ENCODE measurements at places on chromosomes 16 and 17. TPM values are rescaled to one million over a fixed set of nuclear protein-coding genes. Genes with fewer than 3 reads are reported as not detected.
A peak's percentile ranks its signal among the peaks of the same experiment; 100 is the strongest.

DNA sequence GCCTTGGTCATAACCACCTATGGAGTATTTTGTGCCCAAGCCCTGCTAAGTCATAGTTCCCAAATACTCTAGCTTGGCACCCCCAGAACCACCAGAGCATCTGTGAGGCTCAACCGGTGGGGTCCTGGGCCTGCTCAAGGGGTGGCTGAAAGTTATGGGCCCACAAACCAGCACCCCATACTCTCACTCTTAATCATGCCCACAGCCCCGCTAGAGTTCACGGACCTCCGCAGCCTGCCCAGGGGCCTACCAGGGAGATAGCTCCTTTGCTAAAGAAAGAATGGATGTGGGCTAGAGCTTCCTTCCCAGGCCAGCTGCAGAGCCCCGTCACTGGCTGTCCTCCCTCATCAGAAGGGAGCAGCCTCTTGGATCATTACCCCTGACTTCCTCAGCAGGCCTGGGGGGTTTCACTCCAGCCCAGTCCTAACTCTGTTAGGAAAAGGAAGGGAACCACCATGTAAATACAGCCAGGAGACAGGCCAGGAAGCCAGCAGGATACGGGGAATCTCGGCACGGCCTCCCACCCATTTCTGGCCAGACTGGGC lies 1.4 kb downstream of the GIT1 start:
- DNase-seq = no peak

- DNase-seq = peak; percentile 96
Measured at GRCh38 chr16:8675183-8676159, 1.1 kb downstream of the ABAT start.

DNA sequence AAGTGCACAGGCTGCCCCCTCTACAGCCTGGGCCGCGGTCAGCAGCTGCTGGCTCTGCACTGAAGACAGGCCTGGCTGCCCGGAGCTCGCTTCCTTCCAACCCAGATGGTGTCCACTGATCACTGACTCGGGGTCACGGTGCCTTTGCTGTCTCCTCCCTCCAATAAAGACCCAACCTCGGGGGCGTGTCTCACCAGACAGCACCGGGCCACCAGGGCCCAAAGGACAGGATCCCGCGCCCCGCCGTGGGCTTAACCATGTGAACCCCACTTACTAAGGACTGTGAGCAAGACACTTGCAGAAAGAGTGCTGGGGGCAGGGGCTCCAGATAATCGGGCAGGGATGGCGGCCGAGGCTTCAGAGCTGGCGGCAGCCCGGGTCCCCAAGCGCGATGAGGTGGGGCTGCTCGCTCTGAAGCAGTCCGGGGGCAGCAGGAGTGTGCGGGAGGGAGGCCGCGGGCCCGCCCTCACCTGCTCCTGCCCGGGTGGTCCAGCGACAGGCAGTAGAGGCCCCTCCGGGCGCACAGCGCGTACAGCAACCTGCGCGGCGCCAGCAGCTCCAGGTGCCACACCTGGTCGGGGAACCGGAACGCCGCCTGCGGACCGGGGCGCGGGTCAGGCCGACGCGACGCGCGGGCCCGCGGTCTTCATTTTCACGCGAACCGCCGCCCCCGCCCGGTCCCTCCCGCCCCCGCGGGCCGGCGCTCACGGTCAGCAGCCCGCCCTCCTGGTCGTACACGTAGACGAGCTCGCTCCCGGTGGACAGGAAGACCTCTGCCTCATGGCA lies 502 bp downstream of the FAAP100 start:
- DNase-seq = peak; percentile 47

The TPSG1 gene
- polyA plus RNA-seq = not detected

DNA sequence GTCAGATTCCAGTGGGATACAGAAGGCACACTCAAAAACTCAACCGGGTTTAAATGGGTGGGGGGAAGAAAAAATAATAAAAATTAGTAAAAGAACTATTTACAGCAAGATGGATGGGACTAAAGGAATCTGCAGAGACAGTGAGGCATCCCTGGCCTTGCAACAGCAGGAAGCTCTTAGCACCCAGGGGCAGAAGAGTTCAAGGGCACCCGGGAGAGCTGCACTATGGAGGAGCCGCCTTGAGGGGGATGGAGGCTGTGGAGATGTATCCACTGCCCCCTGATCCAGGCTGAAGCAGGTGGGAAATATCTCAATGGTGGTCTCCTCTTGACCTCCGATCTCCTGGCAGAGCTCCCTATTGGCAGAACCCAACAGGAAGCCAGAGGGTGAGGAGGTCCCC lies 69.4 kb upstream of the NFAT5 start:
- DNase-seq = no peak

DNA sequence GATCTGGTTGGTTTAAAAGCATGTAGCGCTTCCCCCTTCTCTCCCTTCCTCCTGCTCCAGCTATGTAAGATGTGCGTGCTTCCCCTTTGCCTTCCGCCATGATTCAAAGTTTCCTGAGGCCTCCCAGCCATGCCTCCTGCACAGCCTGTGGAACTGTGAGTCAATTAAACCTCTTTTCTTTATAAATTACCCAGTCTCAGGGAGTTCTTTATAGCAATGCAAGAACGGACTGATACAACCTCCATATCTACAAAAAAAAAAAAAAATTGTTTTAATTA lies 16.6 kb upstream of the PDXDC1 start:
- no peak for DNase-seq

The NLRC5 gene
- 15.7 TPM for polyA plus RNA-seq

- no peak for DNase-seq
Measured at GRCh38 chr17:37025238-37025637, 76.5 kb downstream of the AATF start.

The SRCAP gene
- 4.9 TPM for polyA plus RNA-seq

DNA sequence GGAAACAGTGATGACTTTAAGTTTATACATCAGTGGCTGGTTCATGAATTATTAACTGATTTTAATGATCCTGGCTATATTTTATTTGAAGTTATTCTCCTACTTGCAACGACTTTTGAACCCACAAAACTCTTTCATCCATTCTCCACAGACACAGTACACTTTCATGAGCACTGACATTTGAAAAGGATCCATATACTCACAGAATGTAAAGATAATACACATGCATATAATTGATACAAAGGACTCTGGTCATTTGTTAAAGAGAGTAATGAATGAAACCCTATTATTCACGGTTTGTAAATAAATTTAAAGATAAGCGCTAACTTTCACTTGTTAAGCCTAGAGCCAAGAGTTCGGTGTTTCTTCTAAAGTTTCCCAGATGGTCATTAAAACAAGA lies 3.3 kb downstream of the TOX3 start:
- no peak for DNase-seq

- no peak for DNase-seq
Measured at GRCh38 chr17:81910840-81911276, 341 bp downstream of the PCYT2 start.

DNA sequence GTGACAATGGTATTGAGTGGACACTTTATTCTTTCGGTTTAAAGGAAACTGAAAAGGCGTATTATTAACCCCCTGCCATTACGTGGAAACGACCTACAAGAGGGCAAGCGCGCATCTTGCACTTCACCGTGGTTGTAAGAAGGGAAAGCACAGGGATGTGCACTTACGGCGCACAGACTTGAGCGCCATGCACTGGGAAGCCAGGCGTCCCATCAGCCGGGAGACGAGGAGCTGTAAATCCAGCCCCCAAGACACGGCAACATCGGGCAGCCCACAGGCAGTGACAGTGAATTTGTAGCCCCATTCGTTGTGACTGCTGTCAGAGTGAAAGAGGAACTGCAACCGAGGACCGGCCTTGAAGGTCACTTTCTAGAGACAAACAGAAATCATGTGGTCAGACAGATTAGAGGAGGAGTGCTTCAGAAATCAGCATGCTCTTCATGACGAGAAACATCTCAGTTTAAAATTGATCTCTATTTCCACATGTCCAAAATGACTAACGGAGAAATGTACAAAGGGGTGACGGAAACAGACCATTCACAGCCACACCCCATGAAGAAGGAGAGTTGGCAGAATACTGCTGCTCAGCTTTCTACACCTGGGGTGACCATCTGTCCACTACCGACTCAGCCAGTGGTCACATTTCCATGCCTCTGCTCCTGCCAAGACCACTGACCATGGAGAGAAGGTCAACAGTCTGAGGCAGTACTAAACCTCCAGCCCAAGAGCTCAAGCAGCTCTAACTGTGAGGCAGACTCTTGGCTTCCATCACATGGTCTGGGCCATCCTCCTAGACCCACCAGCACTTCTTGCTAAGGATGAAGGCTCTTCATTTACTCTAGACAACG lies 68.6 kb downstream of the ZZEF1 start:
- no peak for DNase-seq

DNA sequence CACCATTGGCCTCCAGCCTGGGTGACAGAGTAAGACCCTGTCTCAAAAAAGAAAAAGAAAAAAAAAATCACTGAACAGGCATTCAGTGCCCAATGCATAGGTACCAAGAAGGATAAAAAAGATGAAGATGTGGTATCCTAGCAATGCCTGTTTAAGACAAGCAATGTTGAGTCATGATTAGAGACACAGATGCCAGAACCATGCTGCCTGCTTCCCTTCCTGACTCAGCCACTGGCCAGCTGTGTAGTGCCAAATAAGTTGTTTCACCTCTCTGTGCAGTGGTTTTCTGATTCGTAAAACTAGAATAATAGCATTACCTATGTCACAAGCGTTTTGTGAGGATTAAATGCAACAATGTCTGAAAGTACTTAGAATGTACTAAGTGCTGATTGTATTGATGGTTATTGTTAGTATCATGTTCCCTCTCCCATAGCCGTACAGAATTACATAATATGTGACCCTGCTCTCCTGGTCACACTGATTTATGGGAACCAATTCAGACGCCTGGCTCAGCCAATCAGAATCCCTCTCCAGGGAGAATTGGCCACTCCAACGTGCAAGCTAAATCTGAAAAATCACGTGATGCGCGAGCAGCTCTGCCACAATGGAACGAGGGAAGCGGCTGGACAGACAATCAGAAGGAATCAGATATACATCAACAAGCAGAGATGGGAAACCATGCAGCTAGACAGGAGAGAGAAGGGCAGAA lies 241.9 kb downstream of the SLC39A11 start:
- no peak for DNase-seq

DNA sequence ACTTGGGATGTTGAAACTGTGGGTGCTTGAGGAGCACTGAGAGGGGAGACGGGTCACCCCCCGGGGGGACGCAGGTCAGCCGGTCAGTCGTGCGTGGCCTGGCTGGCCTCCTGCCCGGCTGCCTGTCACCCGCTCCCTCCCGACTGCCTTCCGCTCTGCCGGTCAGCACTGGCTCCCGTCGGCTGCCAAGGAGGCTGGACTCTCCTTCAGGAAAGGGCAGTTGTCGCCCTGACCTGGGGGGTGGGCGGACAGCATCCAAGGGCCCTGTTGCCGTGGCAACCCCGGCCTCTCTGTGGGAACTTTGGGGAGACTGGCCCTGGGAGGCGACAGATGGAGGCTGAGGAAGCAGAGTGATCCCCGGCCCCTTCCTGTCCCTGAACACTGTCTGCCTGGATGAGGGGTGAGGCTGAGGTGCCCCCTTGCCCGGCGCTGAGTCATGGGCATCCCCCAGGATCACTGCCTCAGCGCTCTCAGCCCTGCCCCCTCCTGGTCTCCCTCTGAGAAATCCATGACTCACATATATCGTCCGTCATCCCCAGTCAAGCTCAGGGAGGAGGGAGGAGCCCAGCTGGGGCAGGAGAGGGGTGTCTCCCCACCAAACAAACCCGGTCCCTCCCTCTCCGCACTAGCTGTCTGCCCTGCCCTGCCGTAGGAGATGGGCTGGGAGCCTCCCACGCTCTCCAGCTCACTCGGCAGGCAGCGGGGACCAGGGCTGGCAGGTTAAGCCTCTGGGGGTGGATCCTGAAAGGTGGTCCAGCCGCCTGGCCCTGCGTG lies at the start of gene ADGRG1:
ADGRG1 (plus strand) TSS at position 623 of the 774 bp plus-strand sequence. CDS start 21,658 bp downstream, outside the sequence.
- peak; percentile 67 for DNase-seq

DNA sequence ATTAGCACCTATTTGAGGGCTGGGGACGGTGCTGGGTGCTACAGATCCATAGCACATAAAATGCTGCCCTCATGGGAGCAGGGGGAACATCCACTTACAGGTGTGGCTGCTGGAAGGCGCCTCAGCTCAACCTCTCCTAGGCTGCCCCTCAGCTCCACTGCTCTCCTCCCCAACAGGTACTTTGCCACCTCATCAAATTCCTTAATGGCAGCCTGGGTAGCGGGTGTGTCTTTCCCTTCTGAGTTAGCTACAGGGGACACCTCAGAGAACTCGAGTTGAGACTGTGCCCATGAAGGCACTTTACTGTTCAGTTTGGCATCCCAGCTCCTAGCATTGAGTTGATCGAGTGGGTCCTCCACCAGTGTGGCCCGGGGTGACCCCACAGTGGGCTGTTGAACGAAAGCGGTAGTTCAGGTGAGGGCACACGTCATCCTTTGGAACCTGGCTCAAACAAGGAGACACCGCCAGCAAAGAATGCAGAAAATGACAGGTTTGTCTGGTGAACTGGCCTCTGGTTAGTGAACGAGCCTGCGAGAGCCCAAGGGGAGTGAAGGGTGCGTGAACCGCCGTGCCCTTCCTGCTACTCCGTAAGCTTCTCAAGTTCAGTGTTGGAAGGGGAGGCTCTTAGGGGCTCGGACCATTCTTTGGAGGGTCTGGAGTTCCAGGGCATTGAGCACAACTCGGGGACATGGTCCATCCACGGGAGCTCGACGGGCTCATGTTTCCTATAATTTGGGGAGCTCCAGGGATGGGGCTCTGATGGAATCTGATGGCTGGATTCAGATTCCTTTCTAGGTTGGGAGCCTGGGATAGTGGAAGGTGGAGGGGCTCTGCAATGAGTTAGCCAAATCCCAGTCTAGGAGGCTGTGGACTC lies 3.5 kb upstream of the CMIP start:
- peak; percentile 45 for DNase-seq

The USH1G gene
- not detected for polyA plus RNA-seq

DNA sequence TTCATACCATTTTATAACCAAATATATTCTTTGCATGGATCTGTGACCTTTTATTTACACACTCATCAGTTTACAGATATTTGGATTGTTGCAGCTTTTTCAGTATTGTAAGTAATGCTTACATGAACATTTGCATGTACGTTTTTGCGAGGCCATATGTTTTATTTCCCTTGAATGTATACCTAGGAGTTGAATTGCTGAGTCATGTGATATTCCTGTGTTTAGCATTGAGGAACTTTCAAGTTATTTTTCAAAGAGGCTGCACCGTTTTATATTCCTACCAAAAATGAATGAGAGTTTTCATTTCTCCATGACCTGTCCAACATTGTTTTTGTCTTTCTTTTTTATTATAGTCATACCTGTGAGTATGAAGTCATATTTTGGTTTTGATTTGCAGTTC lies 392.1 kb downstream of the CNTNAP4 start:
- DNase-seq = no peak

DNA sequence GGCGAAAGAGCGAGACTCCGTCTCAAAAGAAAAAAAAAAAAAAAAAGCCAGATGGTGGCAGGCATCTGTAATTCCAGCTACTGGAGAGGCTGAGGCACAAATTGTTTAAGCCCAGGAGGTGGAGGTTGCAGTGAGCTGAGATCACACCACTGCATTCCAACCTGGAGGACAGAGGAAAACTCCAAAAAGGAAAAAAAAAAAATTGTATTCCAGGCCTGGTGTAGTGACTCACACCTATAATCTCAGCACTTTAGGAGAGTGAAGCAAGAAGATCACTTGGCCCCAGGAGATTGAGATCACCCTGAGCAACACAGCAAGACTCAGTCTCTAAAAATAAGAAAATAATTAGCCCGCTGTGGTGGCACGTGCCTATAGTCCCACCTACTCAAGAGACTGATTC lies 20.1 kb downstream of the HBQ1 start:
- DNase-seq = no peak

GRCh38 chr17:8173871-8174322 lies 2.3 kb downstream of the TMEM107 start:
- DNase-seq = no peak

All from HepG2 (cell line).